ENCODE measurements at places on chromosomes 4 and X. TPM values are rescaled to one million over a fixed set of nuclear protein-coding genes. Genes with fewer than 3 reads are reported as not detected.
A peak's percentile ranks its signal among the peaks of the same experiment; 100 is the strongest.

The GPC4 gene
- total RNA-seq = not detected

The PRKX gene
- total RNA-seq = 97.6 TPM

The TRMT44 gene
- total RNA-seq = 37.5 TPM

The TRIM75 gene
- total RNA-seq = not detected

The CCDC158 gene
- total RNA-seq = not detected

The TENM3 gene
- not detected for total RNA-seq

GRCh38 chr4:111991797-111992196 lies 153.5 kb upstream of the FAM241A start:
- peak; percentile 1 for DNase-seq

- DNase-seq = peak; percentile 68
These were observed 43.2 kb upstream of the RBM47 start for GRCh38 chr4:40672528-40673522.

DNA sequence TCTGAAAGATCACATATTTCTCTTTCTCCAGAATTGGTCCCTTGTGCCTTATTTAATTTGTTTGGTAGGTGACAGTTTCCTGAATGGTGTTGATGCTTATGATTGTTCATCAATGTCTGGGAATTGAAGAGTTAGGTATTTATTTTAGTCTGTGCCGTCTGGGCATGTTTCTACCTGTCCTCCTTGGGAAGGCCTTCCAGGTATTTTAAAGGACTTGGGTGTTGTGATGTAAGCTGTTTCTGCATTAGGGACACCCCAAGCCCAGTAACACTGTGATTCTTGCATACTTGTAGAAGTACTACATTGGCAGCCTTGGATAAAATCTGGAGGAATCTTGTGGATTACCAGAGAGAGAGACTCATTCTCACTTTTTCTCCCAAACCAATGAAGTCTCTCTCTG lies 120.8 kb upstream of the CXXC4 start:
- no peak for DNase-seq

DNA sequence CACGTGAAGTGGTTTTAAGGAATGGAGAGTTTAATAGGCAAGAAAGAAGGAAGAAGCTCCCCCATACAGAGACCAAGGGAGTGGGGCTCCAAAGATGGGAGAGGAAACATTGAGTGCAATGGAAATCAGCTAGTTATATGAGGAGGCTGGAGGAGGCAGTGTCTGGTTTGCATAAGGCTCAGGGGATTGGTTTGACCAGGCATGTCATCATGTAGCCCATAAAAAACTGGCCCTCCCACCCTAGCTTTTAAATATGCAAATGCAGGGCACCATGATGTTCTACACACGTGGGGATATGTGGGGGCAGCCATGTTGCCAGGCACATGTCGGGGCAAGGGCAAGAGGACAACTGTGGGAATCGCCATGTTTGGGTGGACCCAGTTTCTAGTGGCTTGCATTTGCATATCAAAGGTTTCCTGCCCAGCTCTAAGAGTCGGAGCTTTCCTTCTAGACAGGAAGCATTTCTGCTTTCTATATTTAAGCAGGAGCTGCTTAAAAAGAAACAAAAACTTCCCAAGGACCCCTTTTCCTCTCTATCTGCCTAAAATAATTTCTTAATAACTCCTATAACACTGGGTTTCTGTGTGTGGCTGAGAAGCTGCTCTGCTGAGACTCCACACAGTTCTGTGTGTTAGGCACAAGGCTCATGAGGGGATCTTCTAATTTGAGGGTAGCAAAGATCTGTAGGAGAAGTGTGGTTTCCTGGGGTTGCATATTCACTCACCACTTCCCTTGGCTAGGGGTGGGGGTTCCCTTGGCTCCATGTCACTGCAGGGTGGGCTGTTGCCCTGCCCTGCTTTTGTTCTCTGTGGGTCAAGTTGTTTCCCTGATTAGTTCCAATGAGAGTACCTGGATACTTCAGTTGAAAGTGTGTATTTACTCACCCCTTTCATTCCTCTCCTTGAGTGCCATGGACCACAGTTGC lies 113.5 kb downstream of the VSIG4 start:
- DNase-seq = no peak

- DNase-seq = peak; percentile 33
These were observed 26.9 kb downstream of the AFF1 start for GRCh38 chr4:86961605-86962295.

GRCh38 chr4:142016031-142016430 lies 379.6 kb downstream of the IL15 start:
- no peak for DNase-seq

DNA sequence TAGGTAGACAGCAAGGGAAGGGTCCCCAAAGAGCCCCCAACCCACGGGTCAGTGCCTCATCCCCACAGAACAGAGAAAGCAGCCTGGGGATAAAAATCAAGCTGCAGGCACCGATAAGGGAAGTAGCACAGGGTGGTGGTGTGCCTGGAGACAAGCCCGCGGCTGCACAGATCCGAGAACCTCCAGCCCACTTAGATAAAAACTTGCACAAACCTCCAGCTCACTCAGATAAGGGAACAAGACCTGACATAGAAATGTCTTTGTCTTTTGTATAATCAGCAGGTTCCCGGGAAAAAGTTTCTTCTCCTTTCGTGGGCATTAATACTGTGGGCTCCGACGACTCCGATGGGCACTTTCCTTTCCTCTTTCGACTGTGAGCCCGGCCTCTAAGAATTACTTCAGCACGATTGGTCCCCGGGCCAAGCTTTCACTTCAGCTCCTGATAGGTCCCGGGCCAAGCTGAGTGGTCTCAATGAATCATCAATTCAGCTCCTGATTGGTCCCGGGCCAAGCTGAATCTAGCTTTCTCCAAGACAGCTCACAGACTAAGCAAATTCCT lies 32.4 kb downstream of the PRDX4 start:
- DNase-seq = peak; percentile 4

GRCh38 chrX:16612257-16612897 lies 37.6 kb upstream of the S100G start:
- no peak for DNase-seq

- DNase-seq = no peak
These were observed 113.8 kb upstream of the GABRA2 start for GRCh38 chr4:46503739-46504138.

- no peak for DNase-seq
These were observed 105.8 kb downstream of the FAT4 start for GRCh38 chr4:125420526-125420925.

DNA sequence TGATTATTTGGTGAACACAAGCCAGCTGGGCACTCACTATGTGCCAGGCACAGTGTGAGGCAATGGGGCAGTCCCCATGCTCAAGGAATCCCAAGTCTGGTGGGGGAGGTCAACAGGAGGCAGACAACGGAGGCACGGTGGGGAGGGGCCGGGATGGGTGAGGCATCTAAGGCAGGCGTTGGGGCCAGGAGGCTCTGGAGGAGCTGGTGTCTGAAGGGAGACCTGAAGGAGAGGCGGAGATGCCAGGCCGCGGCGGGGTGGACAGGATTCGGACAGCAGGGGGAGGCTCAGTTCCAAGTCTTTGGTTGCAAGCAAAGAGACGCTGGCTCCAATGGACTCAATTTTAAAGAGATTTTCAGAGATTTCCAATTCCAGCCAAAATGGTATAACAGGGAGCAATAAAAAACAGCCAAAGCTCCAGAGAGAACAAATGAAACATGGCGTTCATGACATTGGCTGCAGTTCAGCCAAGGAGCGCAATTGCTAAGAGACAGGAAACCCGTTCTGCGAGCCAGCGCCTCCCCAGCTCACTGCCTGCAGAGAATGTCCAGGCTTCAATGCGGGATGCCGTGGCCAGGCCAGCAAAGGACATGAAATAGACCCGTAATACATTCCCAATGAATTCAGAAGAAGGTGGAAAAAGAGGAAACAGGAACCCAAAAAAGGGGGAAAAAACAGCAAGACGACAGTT lies 105.2 kb upstream of the LRPAP1 start:
- DNase-seq = no peak

DNA sequence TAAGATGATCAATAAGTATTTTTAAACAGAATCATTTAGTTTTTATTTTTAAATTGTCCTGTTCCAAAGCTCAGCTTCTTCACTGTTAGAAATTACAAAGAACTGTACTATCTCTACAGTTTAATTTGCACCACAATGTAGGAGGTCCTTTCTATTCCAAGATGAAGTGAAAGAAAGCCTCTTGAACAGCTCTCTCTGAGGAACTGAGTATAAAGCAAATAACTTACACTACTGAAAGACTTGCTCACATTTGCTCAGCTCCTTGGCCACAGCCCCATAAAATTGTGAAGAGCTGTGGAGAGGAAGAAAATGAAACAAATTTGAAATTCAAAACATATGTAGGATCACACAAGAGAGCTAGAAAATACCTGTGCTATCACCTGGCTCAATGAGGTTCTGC lies 68.6 kb downstream of the ENPEP start:
- no peak for DNase-seq

- no peak for DNase-seq
These were observed 9.5 kb upstream of the ETNPPL start for GRCh38 chr4:108772402-108772801.

DNA sequence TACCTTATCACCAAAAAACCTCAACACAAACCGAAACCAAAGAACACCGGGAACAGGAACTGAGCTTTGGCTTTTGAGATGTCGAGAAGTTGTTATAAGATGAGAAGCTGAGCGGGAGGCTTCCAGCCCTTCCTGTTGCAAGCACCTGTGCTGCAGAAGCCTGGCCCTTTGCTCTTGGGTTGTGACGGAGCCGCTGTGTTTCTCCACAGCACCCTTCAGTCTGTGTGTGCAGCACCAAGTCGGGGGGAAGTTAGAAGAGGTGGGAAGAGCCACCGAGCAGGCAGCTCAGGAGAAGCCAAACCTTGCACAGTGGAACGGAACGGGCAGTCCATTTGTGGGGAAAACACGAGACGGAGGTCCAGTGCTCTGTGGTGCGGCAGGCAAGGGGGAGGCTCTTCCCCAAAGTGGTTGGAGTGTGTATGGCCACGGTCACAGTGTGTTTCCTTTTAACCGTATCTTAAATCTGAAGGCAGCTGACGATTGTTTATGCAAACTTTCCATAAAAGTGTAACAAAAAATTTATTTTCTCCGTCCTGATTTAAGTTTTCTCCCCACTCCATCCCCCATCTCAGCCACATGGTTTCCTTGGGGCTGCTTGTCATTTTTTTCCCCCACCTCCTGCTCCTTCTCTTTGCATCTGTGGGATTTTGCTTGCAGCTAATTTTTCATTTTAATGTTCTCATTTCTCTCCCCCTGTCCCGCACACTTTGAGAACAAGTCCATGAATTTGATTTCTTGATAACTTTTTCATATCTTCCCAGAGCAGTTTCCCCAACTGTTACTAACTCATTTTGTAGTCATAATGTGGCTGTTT lies 123.7 kb downstream of the STOX2 start:
- DNase-seq = peak; percentile 45

DNA sequence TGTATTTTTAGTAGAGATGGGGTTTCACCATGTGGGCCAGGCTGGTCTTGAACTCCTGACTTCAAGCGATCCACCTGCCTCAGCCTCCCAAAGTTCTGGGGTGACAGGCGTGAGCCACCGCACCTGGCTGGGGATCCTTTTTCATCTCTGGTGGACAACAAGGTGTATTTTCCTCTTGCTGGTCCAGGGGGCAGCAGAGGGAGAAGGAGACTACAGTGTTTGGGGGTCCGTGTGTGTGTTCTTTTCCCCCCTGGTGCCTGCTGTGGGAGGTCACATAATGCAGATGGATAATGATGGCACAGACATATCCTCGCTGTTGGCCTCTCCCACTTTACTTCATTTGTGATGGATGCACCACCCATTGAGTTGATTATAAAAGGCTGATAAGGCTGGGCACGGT lies 39.0 kb upstream of the CD99 start:
- DNase-seq = peak; percentile 22

- peak; percentile 10 for DNase-seq
These were observed 104.3 kb downstream of the DCTD start for GRCh38 chr4:182812916-182813315.

- peak; percentile 5 for DNase-seq
These were observed 214.6 kb downstream of the PALLD start for GRCh38 chr4:168711197-168712140.

DNA sequence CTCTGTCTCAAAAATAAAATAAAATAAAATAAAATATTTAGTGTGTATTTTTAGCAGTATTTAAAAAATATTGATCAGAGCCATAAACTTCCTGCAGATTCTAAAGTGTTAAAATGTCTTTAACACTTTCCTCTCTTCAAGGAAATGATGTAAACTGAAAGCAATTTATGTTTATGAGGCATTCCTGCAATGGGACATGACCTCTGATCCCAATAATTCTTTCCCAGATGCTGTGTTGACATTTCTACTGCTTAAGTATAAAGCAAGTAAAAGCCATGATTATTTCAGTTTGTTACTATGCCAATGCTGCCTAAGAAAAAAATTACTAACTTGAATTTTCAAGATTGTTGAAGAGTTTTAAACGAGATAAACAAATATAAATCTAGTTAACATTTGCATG lies 29.0 kb downstream of the COQ2 start:
- no peak for DNase-seq

- no peak for DNase-seq
These were observed 1.7 kb downstream of the KCNIP4 start for GRCh38 chr4:21946858-21947257.

DNA sequence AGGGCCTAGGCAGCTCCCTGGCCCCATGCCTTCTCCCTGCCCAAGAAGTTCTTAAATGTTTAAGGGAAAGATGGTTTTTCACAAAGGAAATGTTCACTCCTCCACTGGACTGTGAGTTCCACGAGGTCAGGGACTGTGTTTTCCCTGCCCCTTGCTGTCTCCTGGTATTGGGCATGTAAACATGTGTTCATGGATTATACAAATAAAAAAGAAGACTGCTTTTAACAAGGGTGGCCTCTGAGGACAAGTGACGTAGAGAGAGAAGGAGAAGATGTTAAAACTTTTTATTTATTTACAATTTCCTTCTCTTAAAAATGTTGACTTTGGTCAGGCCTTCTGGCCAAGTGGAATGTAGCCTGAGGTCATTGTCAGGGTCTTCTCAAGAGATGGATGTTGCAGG lies 66.0 kb downstream of the FHDC1 start:
- DNase-seq = no peak

- no peak for DNase-seq
These were observed at the start of gene PDLIM3 for GRCh38 chr4:185534866-185535611. PDLIM3 (minus strand) TSS chr4:185535507; CDS start chr4:185535434, 73 bp downstream.

- DNase-seq = no peak
These were observed 47.2 kb upstream of the RPS6KA3 start for GRCh38 chrX:20313899-20314298.

DNA sequence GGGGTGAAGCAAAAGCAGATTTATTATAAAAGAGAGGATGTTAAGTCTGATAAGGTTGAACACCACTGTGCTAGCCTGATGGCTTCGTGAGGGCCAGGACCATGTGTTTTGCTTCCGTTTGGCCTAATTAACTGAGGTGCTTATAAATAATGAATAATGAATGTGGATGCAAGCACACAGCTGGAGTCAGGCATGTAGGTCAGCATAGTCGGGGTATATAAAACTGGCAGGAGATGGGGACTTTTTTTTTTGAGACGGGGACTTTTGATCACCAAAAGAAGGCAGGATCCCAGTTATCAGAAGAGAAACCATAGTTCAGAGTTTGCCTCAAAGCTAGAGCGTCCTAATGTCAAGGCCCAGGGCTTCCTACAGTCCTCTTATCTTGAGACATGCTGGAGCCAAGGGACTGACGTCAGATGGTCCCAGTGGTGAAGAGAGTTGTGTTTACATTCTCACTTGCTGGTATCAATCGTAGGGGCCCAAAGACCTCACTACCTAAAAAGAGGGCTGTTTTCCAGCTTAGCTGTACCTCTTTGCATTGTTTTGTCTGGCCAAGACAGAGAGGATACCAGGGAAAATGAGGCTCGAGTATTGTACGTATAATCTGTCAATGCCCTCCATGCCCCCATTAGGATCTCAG lies 50.4 kb downstream of the RTL9 start:
- no peak for DNase-seq

Measured in natural killer cell (primary cell).